Right renal cortex interstitium (tissue), 3 donors: ENCODE measurements at places on chromosomes 7 and 10.

DNA sequence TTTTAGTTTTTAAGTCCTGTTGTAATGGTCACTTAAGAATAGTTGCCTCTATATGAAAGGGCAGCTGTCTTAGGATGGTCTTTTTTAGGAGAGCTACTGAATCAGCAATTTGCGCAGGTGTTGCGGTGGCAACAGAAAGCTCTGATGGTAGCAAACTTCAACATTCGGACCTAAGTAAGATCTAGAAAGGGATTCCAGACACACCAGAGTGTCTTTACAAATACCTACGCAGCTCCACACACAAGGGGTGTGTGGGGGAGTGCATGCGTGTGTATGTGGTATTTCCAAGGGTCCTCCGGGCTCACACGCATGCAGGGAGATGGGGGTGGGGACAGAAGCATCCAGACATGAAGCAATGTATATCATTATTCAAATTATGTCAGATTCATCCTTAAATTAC, 438.6 kb upstream of the MGMT start:
- no peak for DNase-seq

DNA sequence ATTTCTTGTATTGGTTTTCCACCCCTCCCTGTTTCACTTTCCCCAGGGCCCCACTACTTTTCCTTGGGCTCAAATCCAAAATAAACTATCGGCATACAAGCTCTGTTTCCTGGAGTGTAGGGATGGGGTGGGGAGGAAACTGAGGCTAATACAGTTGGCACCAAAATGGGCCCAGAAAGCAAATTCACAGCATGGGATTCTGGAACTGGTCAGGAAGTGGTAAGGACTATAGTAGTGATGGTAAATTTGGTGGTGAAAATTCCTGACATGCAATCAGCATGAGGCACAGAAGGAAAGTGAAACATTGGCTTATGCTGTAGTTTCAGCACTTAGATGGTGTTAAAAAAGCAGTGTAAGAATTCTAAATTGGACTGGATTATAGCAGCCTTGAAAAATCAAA, 8.7 kb upstream of the SAMD9L start:
- DNase-seq: no peak

- no peak for DNase-seq
Observed at GRCh38 chr7:87853237-87853864, 22.8 kb downstream of the SLC25A40 start.

- no peak for DNase-seq
Observed at GRCh38 chr7:137006293-137006692, 137.8 kb downstream of the CHRM2 start.

- no peak for DNase-seq
Observed at GRCh38 chr10:75857896-75858295, 426.5 kb downstream of the LRMDA start.
